ENCODE measurements at places on chromosomes 3 and 15.

- peak; percentile 28 for DNase-seq
- H3K4me3 ChIP-seq: no peak overlapping the region
- H3K4me1 ChIP-seq: peaks cover 18% of the 10 kb centered on the region
- H3K36me3 ChIP-seq: no peaks in the 10 kb centered on the region
- peaks cover 37% of the 10 kb centered on the region for H3K27me3 ChIP-seq
These were observed 95.8 kb upstream of the CTDSPL start for GRCh38 chr3:37765591-37766488.

GRCh38 chr3:60582288-60582687, 669.0 kb downstream of the FHIT start:
- DNase-seq: no peak
- H3K27ac ChIP-seq: no peak overlapping the region
- H3K4me1 ChIP-seq: peaks cover 29% of the 10 kb centered on the region
- H3K27me3 ChIP-seq: no peaks in the 10 kb centered on the region
- H3K4me3 ChIP-seq: no peak overlapping the region
- H3K36me3 ChIP-seq: no peaks in the 10 kb centered on the region

DNA sequence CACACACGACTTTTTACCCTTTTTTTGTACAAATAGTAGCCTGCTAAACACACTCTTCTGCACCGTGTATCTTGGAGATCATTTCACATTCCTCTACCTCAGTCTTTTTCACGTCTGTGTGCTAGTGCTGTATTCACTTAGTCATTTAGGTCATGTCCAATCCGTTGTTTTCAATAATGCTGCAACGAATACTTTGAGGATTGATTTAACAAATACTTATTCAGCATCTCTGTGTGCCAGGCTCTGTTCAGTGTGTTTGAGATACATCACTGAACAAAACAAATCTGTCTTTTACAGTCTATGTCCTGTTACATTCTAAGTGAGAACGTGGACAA, 882 bp downstream of the JMJD7 start:
- peaks cover 25% of the 10 kb centered on the region for H3K36me3 ChIP-seq
- H3K27me3 ChIP-seq: no peaks in the 10 kb centered on the region
- no peak for DNase-seq
- peaks cover 14% of the 10 kb centered on the region for H3K4me1 ChIP-seq
- H3K4me3 ChIP-seq: peak overlapping the region; percentile 87

GRCh38 chr3:96931119-96931862, 116.9 kb downstream of the EPHA6 start:
- H3K4me1 ChIP-seq: no peaks in the 10 kb centered on the region
- H3K27ac ChIP-seq: no peak overlapping the region
- DNase-seq: no peak
- H3K4me3 ChIP-seq: no peak overlapping the region

DNA sequence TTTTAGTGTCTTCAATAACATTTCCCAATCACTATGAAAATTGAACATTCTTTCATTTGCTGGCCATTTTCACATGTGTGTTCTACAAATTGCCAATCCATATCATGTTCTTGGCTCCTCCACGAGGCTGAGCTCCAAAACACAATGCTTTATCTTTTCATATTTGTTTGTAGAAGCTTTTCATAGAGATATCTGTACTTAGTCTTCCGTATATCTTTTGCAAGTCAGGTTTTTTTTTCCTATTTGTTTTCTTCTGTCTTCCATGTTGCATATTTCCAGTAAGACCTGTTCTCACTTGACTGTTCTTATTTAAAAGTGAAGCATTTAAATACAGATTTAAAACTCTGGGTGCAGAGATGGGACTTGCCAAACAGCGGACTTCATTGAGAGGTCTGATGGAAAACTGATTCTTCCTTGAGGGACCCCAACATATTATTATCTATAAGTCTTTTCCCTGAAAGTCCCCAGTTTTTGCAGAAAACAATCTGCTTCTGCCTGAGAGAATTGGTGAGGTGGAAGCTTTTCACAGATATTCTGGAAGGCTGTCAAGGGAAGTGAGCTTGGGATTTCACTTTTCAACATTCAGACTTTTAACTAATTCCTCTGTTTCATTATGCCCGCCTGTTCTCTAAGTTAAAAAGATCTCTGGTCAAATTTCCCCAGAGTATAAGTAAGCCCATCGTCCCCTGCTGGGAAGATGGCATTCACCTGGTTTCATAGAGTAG, 77.8 kb upstream of the KCNMB2 start:
- no peaks in the 10 kb centered on the region for H3K4me1 ChIP-seq
- H3K4me3 ChIP-seq: no peak overlapping the region
- DNase-seq: no peak
- no peaks in the 10 kb centered on the region for H3K36me3 ChIP-seq
- H3K27ac ChIP-seq: no peak overlapping the region
- H3K27me3 ChIP-seq: no peaks in the 10 kb centered on the region

DNA sequence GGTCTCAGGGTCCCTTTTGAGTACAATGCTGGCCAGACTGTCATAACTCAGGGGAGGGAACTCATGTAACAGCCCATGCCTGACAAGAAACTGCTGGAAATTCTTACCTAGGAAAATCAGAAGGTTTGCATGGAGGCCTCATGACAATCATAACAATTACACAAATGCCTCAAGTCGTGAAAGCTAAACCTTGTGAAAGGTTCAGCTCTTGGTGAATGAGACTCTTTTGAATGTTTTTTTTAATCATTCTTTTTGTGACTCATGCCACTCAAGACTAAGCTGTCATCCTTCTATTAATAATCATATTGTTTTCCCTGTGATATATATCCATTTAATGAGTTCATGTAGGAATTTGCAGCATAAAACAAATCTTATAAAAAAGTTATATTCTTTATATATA, 61.4 kb upstream of the LEKR1 start:
- peaks cover 23% of the 10 kb centered on the region for H3K4me1 ChIP-seq
- H3K27ac ChIP-seq: peak overlapping the region; percentile 49
- H3K4me3 ChIP-seq: no peak overlapping the region
- H3K27me3 ChIP-seq: no peaks in the 10 kb centered on the region
- no peak for DNase-seq

- no peak overlapping the region for H3K4me3 ChIP-seq
- no peaks in the 10 kb centered on the region for H3K36me3 ChIP-seq
- no peak for DNase-seq
- no peaks in the 10 kb centered on the region for H3K27me3 ChIP-seq
- H3K27ac ChIP-seq: no peak overlapping the region
These were observed 303.9 kb upstream of the ALCAM start for GRCh38 chr3:105062853-105063252.

- H3K4me1 ChIP-seq: peaks cover 6% of the 10 kb centered on the region
- H3K36me3 ChIP-seq: no peaks in the 10 kb centered on the region
- DNase-seq: no peak
These were observed 63.8 kb upstream of the SLC2A2 start for GRCh38 chr3:171090321-171090720.

- peaks cover 14% of the 10 kb centered on the region for H3K4me1 ChIP-seq
- H3K4me3 ChIP-seq: peak overlapping the region; percentile 82
- peak; percentile 3 for DNase-seq
These were observed 556 bp downstream of the USP19 start for GRCh38 chr3:49120096-49120437.

DNA sequence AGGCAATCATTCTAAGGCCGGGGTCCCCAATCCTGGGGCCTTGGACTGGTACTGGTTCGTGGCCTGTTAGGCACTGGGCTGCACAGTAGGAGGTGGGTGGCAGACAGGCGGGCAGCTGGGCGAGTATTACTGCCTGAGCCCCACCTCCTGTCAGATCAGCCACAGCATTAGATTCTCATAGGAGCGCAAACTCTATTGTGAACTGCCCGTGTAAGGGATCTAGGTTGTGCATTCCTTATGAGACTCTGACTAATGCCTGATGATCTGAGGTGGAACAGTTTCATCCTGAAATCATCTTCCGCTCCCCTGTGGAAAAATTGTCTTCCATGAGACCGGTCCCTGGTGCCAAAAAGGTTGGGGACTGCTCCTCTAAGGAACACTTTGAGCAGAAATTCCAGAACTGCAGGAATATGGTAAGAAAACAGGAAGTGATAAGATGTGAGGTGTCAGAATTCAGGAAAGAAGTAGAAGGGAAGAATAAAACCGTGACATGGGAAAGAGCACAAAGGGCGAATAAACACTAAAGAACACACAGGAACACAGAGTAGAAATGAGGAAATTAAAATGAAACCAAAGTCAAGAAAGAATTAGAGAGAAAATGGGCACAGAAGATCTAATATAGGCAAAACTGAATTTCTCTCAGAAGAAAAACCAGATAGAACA, 57.6 kb downstream of the PDCD6IP start:
- H3K4me1 ChIP-seq: no peaks in the 10 kb centered on the region
- DNase-seq: no peak
- H3K4me3 ChIP-seq: no peak overlapping the region
- no peak overlapping the region for H3K27ac ChIP-seq
- H3K27me3 ChIP-seq: no peaks in the 10 kb centered on the region
- H3K36me3 ChIP-seq: peaks cover 18% of the 10 kb centered on the region

DNA sequence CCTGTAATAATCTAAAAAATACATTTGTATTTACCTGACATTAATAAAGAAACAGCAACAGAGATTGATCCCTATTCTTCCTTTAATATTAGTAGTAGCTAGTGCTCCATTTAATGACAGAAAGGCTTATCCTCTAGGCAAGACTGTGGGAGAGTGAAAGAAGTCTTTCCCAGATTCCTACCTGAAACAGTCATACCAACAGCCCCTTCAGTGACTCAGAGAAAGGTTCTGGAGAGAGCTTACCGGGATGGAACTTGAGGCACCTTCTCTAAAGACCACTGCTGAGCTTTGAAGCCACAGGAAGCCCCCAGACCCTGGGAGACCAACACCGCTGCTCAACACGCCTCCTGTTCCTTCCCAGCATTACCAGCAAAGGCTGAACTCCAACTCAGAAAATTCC, 66.9 kb upstream of the FGF12 start:
- H3K27ac ChIP-seq: no peak overlapping the region
- no peak overlapping the region for H3K4me3 ChIP-seq
- no peak for DNase-seq
- H3K27me3 ChIP-seq: no peaks in the 10 kb centered on the region
- peaks cover 7% of the 10 kb centered on the region for H3K36me3 ChIP-seq
- no peaks in the 10 kb centered on the region for H3K4me1 ChIP-seq

DNA sequence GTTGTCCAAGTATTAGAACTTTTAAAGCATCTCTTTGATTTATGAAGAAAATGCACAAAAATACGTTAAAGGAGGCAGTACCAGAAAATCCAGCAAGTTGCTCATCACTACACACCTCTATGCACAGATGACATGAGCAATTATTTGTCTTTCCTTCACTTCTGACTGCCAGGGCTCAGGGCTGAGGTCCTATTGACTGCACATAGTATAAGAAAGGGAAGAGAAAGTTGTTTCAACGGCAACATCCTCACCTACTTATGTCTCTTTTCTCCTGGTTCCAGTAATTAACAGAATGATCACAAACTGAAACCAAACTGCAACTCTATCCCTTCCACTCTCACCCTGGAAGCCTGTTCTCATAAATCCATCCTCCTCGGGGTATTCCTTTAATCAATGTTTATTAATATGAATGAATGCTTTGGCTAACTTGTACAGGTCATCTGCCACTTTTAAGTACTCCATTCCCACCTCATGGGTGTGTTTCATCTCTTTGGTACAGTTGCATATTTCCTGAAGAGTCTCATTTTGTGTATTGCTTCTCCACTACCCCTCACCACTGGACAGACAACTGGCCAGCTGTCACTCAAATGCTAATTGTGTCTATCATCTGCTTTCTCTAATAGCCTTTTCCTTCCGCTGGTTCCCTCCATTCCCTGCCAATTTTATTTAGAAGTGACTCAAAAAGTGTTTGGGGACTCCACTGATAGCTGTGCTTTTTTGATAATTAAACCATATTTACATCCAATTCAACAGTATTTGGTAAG, 34.5 kb downstream of the RAB27A start:
- no peak for DNase-seq
- no peaks in the 10 kb centered on the region for H3K36me3 ChIP-seq
- no peak overlapping the region for H3K27ac ChIP-seq
- H3K4me3 ChIP-seq: no peak overlapping the region
- peaks cover 16% of the 10 kb centered on the region for H3K4me1 ChIP-seq

GRCh38 chr3:144127014-144127413, 155.4 kb downstream of the DIPK2A start:
- H3K27me3 ChIP-seq: no peaks in the 10 kb centered on the region
- H3K27ac ChIP-seq: no peak overlapping the region
- H3K36me3 ChIP-seq: no peaks in the 10 kb centered on the region
- DNase-seq: no peak

DNA sequence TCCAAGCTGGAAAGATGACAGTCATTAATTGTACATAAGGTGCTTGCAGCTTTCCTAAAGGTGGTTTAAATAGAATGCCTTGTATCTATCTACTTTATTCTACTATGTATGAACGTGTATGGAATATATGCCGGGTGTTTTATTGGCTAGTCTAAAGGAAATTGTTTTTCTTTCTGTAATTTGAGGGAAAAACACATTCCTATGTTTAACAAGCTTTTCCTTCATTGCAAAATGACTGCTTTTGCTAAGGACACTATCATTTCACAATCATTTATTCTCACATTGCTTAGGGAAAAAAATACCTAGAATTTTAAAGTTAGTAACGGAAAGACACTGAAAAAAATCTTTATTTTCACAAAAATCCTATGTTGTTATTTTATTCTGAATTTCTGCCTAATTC, 141.7 kb downstream of the WDR76 start:
- no peak overlapping the region for H3K27ac ChIP-seq
- no peak for DNase-seq
- no peak overlapping the region for H3K4me3 ChIP-seq
- no peaks in the 10 kb centered on the region for H3K36me3 ChIP-seq
- no peaks in the 10 kb centered on the region for H3K27me3 ChIP-seq

- peaks cover 18% of the 10 kb centered on the region for H3K4me1 ChIP-seq
- H3K27me3 ChIP-seq: no peaks in the 10 kb centered on the region
- peaks cover 11% of the 10 kb centered on the region for H3K36me3 ChIP-seq
- DNase-seq: no peak
These were observed 63.8 kb downstream of the BLM start for GRCh38 chr15:90780916-90781315.

GRCh38 chr15:31227235-31227634, 99.4 kb upstream of the KLF13 start:
- H3K36me3 ChIP-seq: no peaks in the 10 kb centered on the region
- peaks cover 24% of the 10 kb centered on the region for H3K4me1 ChIP-seq
- H3K4me3 ChIP-seq: no peak overlapping the region
- H3K27ac ChIP-seq: no peak overlapping the region
- no peaks in the 10 kb centered on the region for H3K27me3 ChIP-seq

DNA sequence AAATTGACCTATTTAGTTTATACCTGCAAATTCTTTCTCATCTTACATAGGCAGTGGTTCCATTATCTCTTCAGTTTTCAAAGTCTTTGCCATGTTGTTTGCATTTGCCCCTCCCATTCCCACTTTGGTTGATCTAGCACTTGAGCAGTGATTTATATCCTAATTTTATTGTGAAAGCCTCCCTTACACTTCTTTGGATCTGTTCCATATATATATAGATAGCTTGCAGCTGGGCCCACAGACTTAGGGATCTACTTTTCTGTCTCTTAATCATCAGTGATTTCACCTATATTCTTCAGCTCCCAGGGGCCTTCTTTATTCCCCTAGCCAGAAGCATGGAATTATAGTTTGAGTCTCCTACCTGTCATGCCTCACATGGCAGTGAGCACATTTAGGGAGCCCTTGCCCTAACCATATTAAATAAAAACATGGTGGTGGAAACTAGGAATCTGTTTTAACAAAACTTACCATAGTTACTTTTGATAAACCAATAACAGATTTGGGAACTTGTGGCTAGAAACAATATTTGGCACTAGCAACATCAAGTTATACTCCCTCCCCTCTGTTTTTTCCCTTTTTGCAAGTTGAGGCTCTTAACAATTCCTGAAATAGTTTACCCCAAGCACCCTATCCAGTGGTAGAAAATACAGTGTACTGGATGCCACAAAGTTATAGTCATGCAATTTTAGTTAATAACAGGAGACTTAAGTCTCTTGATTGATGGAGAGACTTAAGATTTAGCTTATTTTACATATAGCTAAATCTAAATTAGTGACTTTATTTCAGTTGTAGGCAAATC, 41.7 kb downstream of the ARIH1 start:
- H3K36me3 ChIP-seq: peaks cover 5% of the 10 kb centered on the region
- no peaks in the 10 kb centered on the region for H3K27me3 ChIP-seq
- no peaks in the 10 kb centered on the region for H3K4me1 ChIP-seq
- no peak for DNase-seq
